Bladder microvascular endothelial cell (primary cell): ENCODE measurements at places on chromosomes 7 and 10. TPM values are rescaled to one million over a fixed set of nuclear protein-coding genes. Genes with fewer than 3 reads are reported as not detected.

Gene SLC39A12
- total RNA-seq, result not detected in 2 replicates

Gene ZPBP
- total RNA-seq, result not detected in 2 replicates

Gene ASAH2B
- total RNA-seq, result 0.81 and 2.5 TPM in 2 replicates

Gene TMEM176A
- 0.25 TPM in 1 of 2 replicates, not detected in the other for total RNA-seq

Gene GIMAP2
- total RNA-seq, result 43.5 and 77.4 TPM in 2 replicates

Gene NAT16
- not detected in 2 replicates for total RNA-seq

Gene CRPPA
- total RNA-seq, result 0.97 and 2.1 TPM in 2 replicates

Gene FAM241B
- total RNA-seq, result 0.88 TPM in 1 of 2 replicates, not detected in the other

Gene LIPJ
- total RNA-seq, result under 0.01 TPM in 1 of 2 replicates, not detected in the other

Gene MRM2
- total RNA-seq, result 11.7 and 13.5 TPM in 2 replicates

Gene LMTK2
- 5.2 and 11.5 TPM in 2 replicates for total RNA-seq

Gene MMD2
- total RNA-seq, result not detected in 2 replicates

Gene AGAP9
- 0.16 and 1.8 TPM in 2 replicates for total RNA-seq

Gene SMO
- 0.49 and 8.4 TPM in 2 replicates for total RNA-seq

Gene CTAGE8
- not detected in 2 replicates for total RNA-seq

Gene UNCX
- not detected in 2 replicates for total RNA-seq

Gene UPK3BL2
- total RNA-seq, result 1.1 and 17.9 TPM in 2 replicates

Gene PON1
- under 0.01 TPM in 1 of 2 replicates, not detected in the other for total RNA-seq

Gene FAM24B
- total RNA-seq, result 4.0 and 4.2 TPM in 2 replicates
